ENCODE measurements at places on chromosomes 3 and 15.

DNA sequence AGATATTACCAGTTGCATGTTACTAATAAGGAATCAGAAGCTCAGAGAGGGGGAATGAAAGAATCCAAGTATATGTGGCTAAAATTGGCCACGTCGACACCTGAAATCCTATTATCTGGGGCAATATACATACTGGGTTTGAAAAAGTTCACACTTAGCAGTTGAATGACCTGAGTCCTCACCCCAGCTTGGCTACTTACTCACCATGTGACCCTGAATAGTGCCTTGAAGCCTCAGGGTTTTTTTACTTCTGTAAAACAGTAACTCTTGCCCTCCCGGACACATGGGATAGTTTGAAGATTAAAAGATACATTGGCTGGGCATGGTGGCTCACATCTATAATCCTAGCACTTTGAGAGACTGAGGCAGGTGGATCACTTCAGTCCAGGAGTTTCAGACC lies 342.2 kb upstream of the TPRG1 start:
- no peak for DNase-seq

DNA sequence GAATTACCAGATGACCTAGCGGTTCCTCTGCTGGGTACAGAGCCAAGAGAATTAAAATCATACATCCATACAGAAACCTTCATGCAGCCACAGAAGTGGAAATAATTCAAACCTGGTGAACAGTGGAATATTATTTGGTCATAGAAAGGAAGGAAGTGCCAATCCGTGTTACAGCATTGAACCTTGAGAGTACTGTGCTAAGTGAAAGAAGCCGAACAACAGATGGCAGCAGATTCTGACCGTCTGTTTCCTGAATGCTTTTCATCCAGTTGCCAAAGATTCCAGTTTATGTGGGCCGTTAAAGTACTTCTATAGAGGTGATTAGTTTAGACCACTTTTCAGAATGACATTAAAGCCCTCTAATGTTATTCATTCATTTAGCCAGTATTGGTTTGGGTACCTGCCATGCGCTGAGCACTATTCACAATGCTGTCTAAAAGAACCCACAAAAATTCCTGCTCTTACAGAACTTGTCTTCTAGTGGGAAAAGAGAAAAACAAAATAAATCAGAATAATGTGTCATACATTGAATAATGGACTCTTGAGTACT lies 45.8 kb upstream of the SENP5 start:
- DNase-seq, result no peak

DNA sequence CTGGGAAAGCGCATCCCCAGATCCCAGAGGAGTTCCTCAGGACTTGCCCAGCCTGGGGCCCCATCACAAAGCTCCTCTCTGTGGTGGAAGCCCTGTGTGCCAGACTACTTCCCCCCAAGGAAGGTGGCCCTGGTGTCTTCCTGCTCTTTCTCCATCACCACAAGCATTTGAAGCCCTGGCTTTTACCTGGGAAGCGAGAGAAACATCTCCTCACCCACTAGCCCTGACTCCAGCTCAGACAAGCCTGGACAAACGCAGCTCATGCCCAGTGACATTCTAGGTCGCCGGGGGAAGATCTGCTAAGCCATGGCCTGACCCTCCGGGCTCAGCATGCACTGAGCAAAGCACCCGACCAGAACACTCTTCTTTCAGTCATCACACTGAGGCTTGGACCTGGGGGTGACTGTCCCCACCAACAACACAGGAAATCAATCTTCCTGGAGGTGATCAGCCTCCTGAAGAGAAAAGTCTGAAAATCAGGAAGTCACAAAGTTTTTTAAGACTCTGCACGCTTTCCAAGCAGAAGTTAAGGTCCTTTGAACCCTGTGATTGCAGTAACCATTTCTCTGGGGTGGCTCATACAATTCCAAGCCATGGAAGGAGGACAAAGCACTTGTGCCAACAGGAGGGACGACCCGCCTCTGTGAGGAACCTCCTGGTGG lies 40.8 kb downstream of the KLHL25 start:
- no peak for DNase-seq

DNA sequence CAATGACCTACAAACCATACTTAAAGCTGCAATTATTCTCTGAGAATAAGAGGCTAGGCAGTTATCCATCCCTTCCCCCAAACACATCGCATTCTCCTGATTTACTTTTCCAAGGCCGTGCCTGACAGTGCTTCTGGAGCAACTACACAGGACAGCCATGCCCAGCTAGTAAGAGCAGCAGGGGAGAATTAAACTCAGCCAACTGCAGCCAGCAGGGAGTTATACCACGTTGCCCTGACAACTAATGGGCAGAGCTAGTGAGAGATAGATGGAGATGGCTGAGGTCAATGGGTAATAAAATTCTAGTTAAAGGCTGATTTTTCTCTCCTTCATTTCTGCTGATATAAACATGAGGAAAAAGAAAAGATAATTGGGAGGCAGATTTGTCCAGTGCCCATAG lies 193.8 kb upstream of the PPP2R3A start:
- no peak for DNase-seq

GRCh38 chr3:197552198-197552597 lies 3.6 kb downstream of the BDH1 start:
- no peak for DNase-seq

GRCh38 chr15:39400821-39401550 lies 179.9 kb upstream of the THBS1 start:
- DNase-seq, result no peak

- no peak for DNase-seq
Observed at GRCh38 chr3:157465741-157466140, 29.1 kb downstream of the PTX3 start.

DNA sequence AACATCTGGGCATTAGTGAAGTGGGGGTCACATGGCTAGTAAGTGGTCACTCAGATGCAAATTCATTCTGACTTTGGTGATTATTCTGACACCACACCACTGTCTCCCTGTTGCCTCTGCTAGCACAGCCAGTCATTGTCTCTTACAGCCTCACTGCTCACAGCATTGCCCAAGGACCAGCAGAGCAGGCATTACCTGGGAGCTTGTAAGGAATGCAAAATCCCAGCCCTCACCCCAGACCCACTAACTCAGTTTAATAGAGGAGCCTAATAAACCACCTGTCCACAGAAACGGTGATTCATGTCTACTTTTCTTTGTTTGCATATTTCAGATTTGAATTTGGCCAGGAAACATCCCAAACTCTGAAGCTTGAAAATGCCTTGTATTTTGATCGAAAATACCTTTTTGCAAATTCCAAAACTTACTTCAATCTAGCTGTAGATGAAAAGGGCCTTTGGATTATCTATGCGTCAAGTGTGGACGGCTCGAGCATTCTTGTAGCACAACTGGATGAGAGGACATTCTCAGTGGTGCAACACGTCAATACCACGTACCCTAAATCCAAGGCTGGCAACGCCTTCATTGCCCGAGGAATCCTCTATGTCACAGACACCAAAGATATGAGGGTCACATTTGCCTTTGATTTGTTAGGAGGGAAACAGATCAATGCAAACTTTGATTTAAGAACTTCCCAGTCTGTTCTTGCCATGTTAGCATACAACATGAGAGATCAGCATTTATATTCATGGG lies 62.7 kb downstream of the GLDN start:
- no peak for DNase-seq

DNA sequence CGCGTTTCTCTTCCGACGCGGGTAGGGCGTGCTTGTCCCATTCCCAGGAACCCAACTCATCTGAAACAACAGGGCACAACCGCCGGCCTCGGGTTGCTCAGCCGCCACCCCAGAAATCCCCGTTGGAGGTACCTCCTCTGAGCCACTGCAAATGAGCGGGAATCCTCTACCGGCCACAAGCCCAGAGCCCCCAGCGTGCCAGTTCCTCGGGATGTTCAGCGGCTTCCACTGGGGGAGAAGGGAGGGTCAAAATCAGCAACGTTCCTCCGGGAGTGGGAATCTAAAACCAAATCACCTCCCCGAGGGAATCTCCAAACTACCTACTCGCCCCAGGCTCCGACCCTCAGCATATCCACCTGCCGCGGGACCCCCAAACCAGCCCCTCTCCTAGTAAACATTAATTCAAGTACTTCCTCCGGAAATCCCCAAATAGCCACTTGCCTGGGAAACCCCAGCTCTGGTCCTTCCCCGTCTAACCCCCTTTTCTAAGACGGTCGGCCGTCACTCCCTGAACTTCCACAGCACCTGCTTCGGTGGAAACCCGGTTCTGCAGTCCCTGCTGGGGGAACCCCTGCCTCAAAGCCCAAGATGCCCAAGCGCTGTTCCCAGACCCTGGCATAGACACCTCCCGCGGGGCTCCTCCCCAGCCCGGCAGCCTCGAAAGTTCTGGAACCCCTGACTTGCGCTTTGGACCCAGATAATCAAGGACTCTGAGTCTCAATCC lies 887 bp downstream of the OXTR start:
- no peak for DNase-seq

- DNase-seq, result no peak
Observed at GRCh38 chr3:35649405-35649804, 10.1 kb downstream of the ARPP21 start.

GRCh38 chr3:156090126-156090525 lies 30.3 kb upstream of the KCNAB1 start:
- no peak for DNase-seq

GRCh38 chr3:37566730-37567129 lies 294.9 kb upstream of the CTDSPL start:
- no peak for DNase-seq

DNA sequence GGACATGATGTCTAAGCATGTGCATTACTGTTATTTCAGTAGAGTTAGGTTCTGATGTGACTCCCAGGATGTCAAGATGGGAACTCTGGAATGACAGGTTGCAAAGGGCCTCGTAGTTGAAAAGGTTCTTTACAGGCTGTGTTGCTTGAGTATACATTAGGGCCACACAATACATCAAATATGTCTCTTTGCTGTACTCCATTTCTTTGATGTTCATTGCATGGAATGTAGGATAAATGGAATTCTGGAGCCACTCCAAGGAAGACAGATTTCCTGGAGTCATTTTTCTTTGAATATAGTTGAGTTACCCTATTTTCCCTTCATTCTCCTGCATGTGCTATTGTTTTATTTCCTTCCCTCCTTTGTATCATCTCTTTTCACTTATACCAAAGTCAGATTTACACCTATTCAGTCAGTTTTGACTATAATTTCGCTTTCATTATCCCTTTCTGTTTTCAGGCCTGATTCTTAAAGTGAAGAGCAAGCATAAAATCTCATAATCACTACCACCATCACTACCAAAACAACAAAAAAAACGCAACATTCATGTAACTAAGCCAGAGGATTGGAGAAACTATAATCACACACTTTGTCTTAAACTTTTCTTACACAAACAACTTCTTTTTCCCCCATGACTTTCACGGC lies 61.2 kb upstream of the PTX3 start:
- no peak for DNase-seq

GRCh38 chr15:33780011-33780768 lies 188.1 kb upstream of the CHRM5 start:
- no peak for DNase-seq

GRCh38 chr3:193782276-193782647 lies 189.3 kb downstream of the OPA1 start:
- DNase-seq, result no peak

DNA sequence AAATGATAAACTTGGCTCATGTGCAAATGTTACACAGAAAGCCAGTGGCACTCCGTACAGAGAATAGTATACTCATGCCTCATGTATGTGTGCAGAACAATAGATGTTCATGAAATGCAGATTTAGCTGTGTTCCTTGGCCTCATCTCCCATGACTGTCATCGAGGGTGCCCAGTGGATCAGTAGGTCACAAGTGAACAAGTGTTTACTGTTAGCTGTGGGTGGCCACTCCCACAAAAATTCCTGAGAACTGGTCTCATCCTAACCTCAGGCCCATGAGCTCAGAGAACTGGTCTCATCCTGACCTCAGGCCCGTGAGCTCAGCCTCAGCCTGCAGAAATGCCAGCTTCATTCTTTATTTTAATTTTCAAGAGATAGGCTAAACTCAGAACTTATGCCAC lies 124.1 kb downstream of the GADL1 start:
- no peak for DNase-seq

DNA sequence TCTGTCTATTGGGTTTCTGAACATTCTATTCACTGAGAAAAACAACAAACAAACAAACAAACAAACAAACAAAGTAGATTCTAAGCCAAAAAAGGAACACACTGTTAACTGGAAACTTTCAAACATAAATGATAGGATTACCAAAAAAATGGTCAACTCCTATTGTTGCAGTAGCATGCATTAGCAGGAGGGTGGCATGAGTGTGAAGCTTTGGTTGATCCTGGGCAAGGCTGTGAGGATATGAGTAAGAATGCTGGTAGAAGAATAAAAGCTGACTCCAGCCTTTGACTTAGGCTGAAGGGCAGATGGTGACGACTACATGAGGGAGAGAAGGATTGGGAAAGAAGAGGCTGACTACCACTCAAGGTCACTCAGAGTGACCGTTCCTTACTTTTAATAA lies 810.3 kb downstream of the VGLL3 start:
- DNase-seq, result no peak

- DNase-seq, result no peak
Observed at GRCh38 chr3:128404276-128405068, 62.2 kb downstream of the DNAJB8 start.

GRCh38 chr3:97125902-97126499 lies 311.6 kb downstream of the EPHA6 start:
- no peak for DNase-seq

- no peak for DNase-seq
Observed at GRCh38 chr3:43915546-43915945, 224.8 kb downstream of the ABHD5 start.

GRCh38 chr15:65409036-65409631 lies 13.6 kb downstream of the IGDCC4 start:
- no peak for DNase-seq

- DNase-seq, result no peak
Observed at GRCh38 chr15:73174171-73174570, 121.9 kb downstream of the NEO1 start.

- DNase-seq, result no peak
Observed at GRCh38 chr3:85535517-85535916, 576.7 kb downstream of the CADM2 start.

DNA sequence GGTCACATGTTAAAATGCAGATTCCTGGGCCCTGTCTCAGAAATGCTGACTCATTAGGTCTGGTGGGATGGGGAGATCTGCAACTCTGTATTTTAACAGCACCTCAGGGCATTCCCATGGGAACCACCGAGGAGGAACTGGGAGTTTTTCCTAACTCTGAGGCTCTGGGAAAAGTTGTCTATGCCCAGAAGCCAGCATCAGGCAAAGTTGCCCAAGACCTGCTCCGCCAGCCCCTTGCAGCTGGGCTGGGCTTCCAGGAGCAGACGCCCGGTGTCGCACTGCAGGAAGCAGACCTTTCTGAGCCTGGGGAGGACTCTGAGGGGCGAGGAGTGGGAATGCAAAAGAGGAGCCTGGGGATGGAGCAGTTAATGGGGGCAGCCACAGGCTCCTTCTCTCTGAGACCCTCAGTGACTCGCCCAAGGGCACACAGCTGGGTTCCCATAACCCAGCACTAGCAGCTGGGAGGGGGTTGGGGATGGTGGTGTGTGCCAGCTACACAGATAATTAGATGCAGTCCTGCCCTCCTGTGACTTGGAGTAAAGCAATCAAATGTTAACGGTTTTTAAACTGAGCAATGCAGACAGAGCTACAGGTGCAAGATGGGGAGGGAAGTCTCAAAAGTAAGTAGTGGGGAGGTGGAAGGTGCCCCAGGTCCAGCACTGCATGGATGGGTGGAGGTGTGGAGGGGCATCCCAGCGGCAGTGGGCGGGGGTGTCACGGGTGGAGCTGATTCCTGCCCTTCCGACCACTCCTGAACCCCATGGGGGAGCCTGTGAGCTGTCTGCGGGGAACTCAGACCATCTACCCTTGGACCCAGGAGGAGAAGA lies 100.4 kb downstream of the LSM3 start:
- no peak for DNase-seq
